SK-N-SH (cell line): ENCODE measurements at places on chromosomes 5 and 9. TPM values are rescaled to one million over a fixed set of nuclear protein-coding genes. Genes with fewer than 3 reads are reported as not detected.

The SLC34A1 gene
- polyA plus RNA-seq = 0.03 TPM in 1 of 2 replicates, not detected in the other

The ARHGEF37 gene
- 0.94 and 1.3 TPM in 2 replicates for polyA plus RNA-seq

The PCDHGA3 gene
- 0.33 and 0.45 TPM in 2 replicates for polyA plus RNA-seq

DNA sequence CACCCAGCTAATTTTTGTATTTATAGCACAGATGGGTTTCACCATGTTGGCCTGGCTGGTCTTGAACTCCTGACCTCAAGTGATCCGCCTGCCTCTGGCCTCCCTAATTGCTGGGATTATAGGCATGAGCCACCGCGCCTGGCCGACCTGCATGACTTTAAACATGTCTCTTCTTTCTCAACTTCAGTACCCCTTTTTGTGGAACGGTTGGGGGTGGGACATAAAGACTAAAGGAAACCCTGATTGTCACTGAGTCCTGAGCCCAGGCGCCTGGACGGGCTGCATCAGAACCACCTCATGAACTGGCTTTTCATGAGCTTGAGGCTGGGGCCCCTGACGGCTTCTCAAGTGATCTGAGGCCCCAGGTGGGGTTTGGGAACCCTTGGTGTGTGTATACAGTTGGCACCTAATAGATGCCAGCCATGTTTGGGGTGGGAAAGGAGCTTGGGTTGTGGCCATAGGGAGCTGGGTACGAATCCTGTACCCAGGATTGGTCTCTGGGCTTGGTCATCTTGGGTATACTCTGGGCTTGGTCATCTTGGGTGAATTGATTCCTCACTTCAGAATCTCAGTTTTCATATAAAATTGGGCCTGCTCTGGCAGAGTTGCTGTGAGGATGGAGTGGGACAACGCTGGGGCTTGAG is 2.2 kb downstream of the GRK6 start:
- H3K4me3 ChIP-seq = no peak overlapping the region; the same call in 1 of the 2 replicates
- no peaks in the 10 kb centered on the region for H3K36me3 ChIP-seq
- no peak overlapping the region for H3K27ac ChIP-seq
- H3K4me1 ChIP-seq = peaks cover 5% of the 10 kb centered on the region; the same call in 1 of the 2 replicates
- no peaks in the 10 kb centered on the region for H3K27me3 ChIP-seq
- DNase-seq = no peak
